ENCODE measurements at places on chromosomes 4 and X.

DNA sequence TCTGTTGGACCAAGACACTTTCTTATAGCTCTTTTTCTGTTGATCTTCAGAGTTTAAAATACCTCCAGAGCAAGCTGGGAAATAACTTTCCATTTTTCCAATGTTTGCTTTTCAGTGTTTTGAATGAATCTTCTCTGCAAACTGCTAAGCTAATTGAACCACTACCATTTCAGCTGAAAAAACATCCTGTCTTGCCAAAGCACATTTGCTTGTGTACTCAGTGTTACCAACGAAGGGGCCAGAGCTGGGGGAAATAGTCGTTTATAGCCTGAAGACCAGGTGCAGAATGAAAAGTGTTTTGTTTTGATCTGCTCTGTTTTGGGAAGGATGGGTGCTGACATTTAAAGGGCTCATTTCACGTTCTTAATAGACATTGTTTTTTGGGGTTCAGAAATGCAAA, 88.4 kb upstream of the CLNK start:
- no peaks in the 10 kb centered on the region for H3K27me3 ChIP-seq
- H3K27ac ChIP-seq, result peak overlapping the region; percentile 54
- DNase-seq, result no peak
- H3K4me1 ChIP-seq, result no peaks in the 10 kb centered on the region
- H3K4me3 ChIP-seq, result no peak overlapping the region

DNA sequence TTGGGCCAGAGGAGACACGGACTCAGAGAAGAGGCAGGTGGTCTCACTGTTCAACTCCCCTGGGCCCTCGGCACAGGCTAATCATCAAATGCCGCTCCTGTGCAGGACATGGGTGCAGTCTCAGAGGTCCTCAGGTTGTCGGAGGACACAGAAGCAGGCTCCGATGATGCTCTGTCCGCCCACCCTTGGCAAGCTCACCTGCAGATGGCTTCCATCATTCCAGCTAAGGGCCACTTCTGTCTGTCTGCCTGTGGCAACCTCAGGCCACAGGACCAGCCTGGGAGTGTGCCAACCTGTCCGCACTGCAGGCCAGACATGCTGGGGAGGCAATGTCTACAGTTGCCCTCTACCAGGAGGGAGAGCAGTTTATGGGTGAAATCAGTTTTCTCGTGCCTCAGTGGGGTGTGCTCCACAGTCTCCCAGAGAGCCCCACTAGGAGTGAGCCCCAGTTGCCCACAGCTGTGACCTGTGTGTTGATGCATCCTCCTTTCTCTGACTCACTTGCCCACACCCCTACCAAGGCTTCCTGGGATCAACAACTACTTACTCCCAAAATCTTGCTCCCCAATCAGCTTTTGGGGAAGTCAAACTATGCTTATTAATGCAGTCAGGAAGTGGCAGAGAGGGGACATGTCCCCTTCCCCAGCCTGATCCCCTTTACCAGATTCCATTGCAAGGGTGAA, 55.9 kb downstream of the HTRA3 start:
- H3K36me3 ChIP-seq, result no peaks in the 10 kb centered on the region
- no peak overlapping the region for H3K27ac ChIP-seq

DNA sequence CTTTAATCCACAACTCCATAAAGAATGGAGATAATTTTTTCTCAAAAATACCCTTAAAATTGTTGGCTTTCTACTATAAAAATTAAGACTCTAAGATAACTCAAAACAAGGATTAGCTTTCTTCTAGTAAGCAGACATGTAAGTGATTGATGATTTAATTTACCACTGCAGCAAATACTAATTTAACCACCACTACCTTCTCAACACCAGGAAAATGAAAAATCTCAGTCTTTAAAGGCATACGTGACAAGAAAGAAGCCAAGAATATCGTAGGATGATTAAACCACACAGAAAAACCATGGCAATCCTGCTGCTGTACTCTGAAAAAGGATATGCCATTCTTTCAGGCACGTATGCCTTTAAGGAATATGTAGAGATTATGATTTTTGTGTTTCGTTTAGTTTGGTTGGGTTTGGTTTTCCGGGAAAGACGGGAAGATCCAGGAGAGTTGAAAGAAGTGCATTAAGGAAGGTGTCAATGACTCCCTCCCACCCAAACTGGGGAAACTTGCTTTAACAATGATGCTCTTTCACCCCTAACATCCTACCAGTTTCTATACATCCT, 881 bp downstream of the LRCH2 start:
- no peaks in the 10 kb centered on the region for H3K36me3 ChIP-seq
- H3K4me3 ChIP-seq, result peak overlapping the region; percentile 63
- H3K4me1 ChIP-seq, result no peaks in the 10 kb centered on the region
- no peak for DNase-seq
- H3K27ac ChIP-seq, result peak overlapping the region; percentile 45

- H3K4me3 ChIP-seq, result no peak overlapping the region
- H3K27ac ChIP-seq, result no peak overlapping the region
- H3K4me1 ChIP-seq, result no peaks in the 10 kb centered on the region
- no peaks in the 10 kb centered on the region for H3K27me3 ChIP-seq
Observed at GRCh38 chrX:10709276-10709675, 88.9 kb upstream of the MID1 start.

DNA sequence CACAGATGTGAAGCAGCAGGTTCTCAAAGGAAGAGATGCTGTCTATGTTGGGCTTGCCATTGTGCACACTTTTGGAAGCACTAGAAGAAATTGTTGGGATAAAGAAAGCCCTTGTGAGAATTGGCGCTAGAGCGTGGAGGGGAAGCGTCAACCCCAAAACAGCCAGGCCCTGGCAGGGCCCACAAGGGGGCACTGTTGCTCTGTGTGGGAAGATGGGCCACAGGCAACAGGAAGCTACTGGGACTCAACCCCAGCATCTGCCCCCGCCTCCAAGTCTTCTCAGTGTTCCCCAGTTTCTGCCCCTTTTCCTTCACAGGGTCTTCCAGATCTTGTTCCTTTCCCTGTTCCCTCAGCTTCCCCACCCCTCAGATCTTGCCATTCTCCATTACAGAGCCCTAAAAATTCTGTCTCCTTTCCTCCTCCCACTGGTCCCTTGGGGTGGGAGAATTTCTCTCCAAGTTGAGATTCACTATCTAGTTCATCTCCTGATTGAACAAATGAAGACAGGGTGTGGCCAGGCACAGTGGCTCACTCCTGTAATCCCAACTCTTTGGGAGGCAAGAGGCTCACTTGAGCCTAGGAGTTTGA, 85.5 kb downstream of the STARD8 start:
- no peaks in the 10 kb centered on the region for H3K4me1 ChIP-seq
- peaks cover 12% of the 10 kb centered on the region for H3K27me3 ChIP-seq
- no peak overlapping the region for H3K27ac ChIP-seq

- H3K27ac ChIP-seq, result no peak overlapping the region
- no peak for DNase-seq
- no peak overlapping the region for H3K4me3 ChIP-seq
- no peaks in the 10 kb centered on the region for H3K36me3 ChIP-seq
- H3K4me1 ChIP-seq, result no peaks in the 10 kb centered on the region
Observed at GRCh38 chr4:22707390-22707789, 14.7 kb downstream of the GBA3 start.

GRCh38 chrX:118459494-118459893, 36.1 kb upstream of the DOCK11 start:
- H3K27ac ChIP-seq, result no peak overlapping the region
- no peak for DNase-seq
- no peaks in the 10 kb centered on the region for H3K4me1 ChIP-seq
- no peaks in the 10 kb centered on the region for H3K36me3 ChIP-seq
- H3K4me3 ChIP-seq, result no peak overlapping the region
- H3K27me3 ChIP-seq, result no peaks in the 10 kb centered on the region

DNA sequence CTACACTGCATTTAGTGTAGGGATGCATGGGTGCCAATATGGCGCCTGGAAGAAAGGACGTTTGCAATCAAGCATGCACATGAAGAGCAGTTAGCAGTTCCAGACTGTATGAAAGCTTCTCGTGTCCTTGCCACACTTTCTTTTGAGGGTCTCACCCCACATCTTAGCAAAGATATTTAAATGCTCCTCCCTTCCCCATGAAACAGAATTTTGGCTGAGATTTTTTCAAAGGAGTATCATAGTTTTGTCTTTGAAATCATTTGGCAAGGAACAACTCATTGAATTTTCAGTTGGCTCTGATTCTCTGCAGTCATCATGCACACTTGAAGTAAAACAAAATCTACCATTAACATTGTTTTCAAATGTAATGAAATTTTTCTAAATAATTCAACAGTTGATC, 39.6 kb upstream of the STIM2 start:
- peaks cover 16% of the 10 kb centered on the region for H3K4me1 ChIP-seq
- H3K36me3 ChIP-seq, result no peaks in the 10 kb centered on the region
- no peaks in the 10 kb centered on the region for H3K27me3 ChIP-seq
- no peak overlapping the region for H3K4me3 ChIP-seq
- H3K27ac ChIP-seq, result no peak overlapping the region

DNA sequence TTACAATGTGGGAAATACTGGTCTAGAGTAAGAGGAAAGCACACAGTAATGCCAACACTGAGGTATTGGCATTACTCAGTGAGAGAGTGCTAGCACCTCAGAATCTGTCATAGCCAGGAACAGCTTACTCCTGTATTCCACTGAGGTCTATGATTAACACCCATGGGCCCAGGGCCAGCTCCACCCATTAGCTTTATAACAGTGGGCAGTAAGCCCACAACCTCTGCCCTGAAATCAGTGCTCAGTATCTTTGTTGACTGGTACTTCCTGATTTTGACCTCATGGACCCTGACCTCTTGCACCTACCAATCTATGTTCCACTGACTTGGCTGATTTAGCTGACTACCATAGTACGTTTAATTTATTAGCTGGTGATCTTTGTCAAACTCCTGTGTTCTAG, 56.1 kb downstream of the LANCL3 start:
- no peaks in the 10 kb centered on the region for H3K27me3 ChIP-seq
- no peaks in the 10 kb centered on the region for H3K36me3 ChIP-seq
- H3K4me1 ChIP-seq, result no peaks in the 10 kb centered on the region
- no peak overlapping the region for H3K4me3 ChIP-seq
- DNase-seq, result no peak
- H3K27ac ChIP-seq, result no peak overlapping the region

DNA sequence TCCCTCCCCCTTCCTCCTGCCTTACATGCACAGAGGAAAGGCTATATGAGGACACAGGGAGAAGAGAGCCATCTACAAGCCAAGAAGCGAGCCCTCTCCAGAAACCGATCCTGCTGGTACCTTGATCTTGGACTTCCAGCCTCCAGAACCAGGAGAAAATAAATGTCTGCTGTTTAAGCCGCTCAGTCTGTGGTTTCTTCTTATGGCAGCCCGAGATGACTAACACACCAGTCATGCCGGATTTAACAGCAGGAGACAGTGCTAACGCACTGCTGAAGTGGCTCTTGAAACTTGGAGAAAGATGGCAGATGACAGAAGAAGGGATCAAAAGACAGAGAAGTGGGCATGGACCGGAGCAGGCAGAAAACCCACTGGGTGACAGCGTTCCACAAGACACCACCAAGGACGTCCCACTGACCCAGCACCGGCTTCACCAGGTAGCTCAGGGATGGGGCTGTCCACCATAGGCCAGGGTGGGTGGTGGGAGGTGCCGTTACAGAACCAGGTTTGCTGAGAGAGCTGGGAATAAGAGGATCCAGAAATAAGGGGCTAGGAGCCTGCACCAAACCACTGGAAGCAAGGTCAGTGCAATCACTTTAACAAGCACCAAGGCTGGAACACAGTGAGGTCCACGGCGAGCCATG, 6.2 kb upstream of the MAN2B2 start:
- H3K27ac ChIP-seq, result no peak overlapping the region
- no peaks in the 10 kb centered on the region for H3K36me3 ChIP-seq
- H3K27me3 ChIP-seq, result peaks cover 9% of the 10 kb centered on the region
- H3K4me1 ChIP-seq, result peaks cover 6% of the 10 kb centered on the region
- DNase-seq, result no peak

DNA sequence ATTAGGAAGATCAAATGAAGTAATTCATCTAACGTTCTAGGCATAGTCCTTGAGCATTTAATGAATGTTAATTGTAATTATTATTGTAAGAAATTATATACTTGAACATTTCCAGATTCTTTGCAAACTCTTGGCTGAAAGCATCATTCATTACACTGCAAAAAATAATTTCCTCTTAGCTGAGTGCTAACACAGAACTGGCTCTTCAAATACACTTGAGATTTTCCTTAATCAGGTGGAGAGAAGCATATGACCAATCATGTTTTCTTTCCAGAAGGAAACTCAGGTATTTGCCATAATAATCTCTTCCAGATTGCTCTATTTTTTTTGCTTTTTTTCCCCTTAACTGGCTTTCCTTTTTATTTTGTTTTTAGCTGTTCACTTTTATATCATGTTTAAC, 42.5 kb downstream of the SLC39A8 start:
- no peak overlapping the region for H3K4me3 ChIP-seq
- DNase-seq, result no peak
- no peak overlapping the region for H3K27ac ChIP-seq
- no peaks in the 10 kb centered on the region for H3K36me3 ChIP-seq
- no peaks in the 10 kb centered on the region for H3K27me3 ChIP-seq
- H3K4me1 ChIP-seq, result no peaks in the 10 kb centered on the region
